ENCODE measurements at places on chromosomes 5 and 9.

DNA sequence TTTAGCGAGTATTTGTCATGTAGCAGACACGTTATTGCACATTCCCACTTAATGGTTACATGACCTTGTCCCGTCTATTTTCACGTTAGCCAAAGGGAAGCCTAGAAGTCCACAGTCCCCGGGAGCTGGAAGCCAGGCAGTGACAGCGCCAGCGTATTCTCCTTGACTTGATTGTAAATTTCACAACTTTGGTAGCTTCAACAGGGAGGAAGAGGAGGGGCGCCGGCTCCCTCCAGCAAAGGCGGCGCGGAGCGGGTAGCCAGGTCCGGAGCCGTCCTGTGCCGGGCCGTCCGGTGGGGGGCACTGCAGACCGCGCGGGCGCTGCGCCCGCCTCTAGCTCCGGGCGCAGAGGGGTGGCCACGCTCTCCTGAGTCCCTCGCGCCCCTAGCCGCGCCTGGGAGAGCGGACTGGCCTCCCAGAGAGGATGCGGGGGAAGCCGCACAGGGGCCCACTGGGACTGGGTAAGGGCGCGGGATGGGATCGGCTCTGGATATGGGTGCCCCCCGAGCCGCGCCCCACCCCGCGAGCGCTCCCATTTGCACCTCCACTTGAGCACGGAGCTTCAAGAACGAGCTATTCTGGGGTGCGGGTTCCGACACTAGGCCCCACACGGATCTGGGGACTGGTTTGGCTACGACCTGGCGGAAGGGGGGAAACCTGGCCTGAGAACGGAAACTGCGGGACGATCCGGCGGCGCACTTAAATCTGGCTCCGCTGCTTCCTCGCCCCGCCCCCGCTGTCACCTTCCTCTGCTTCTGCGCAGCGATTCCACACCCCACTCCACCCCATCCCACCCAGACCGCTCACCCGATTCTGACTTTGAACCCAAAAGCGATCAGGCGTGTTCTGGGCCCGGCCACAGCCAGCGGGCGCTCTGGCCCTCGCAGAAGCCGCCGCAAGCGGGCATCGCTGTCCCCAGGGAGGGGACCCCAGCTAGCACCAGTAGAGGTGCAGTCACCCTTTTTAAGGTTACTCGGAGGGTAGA lies 23.8 kb downstream of the KLF4 start:
- DNase-seq = peak; percentile 95

GRCh38 chr5:55188656-55189540 lies 15.9 kb upstream of the CDC20B start:
- no peak for DNase-seq

- DNase-seq = no peak
Measured at GRCh38 chr9:132901858-132902831, 23.4 kb downstream of the SPACA9 start.

GRCh38 chr9:84947412-84947972 lies 278.0 kb downstream of the NTRK2 start:
- no peak for DNase-seq

GRCh38 chr9:92754091-92754745 lies 10.4 kb downstream of the BICD2 start:
- no peak for DNase-seq

DNA sequence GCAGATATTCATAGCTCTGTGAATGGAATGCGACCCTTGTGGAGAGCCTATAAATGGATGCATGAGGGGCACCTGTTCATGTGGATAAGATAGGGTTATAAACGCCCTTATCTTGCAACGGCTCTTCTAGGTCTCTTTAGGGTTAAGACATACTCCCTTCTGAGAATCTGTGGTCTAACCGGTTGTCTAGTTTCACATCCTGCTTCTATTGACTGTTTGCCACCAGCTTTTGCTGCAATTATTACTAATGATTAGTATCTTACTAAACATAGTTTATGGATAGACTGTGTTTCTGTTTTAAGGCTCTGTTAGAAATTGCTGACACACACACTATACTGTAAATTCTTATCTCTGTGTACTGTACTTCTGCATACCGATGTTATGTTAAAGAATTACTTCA lies 198.9 kb upstream of the CYLC2 start:
- no peak for DNase-seq

DNA sequence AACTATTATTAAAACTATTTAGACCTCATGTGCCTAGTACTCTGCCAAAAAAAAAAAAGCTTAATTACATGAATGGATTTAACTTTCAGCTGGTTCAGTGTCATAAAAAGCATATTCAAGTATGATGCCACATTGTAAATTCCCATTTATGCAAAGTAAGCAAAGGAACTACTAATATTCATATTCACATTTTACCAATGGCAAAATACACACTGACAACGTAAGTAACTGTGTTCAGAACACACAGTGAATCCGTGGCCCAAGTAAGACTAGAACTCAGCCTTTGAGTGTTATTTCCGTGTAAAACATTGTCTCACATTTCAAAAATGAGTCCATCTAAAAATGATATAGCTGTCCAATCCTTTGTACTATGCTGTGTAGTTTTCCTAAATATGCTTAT lies 56.8 kb downstream of the PPP2R2B start:
- no peak for DNase-seq

- DNase-seq = no peak
Measured at GRCh38 chr5:38800515-38800914, 45.3 kb upstream of the OSMR start.

GRCh38 chr5:111737716-111738115 lies 19.3 kb downstream of the NREP start:
- no peak for DNase-seq

- no peak for DNase-seq
Measured at GRCh38 chr5:55406292-55406691, 98.5 kb downstream of the MTREX start.

DNA sequence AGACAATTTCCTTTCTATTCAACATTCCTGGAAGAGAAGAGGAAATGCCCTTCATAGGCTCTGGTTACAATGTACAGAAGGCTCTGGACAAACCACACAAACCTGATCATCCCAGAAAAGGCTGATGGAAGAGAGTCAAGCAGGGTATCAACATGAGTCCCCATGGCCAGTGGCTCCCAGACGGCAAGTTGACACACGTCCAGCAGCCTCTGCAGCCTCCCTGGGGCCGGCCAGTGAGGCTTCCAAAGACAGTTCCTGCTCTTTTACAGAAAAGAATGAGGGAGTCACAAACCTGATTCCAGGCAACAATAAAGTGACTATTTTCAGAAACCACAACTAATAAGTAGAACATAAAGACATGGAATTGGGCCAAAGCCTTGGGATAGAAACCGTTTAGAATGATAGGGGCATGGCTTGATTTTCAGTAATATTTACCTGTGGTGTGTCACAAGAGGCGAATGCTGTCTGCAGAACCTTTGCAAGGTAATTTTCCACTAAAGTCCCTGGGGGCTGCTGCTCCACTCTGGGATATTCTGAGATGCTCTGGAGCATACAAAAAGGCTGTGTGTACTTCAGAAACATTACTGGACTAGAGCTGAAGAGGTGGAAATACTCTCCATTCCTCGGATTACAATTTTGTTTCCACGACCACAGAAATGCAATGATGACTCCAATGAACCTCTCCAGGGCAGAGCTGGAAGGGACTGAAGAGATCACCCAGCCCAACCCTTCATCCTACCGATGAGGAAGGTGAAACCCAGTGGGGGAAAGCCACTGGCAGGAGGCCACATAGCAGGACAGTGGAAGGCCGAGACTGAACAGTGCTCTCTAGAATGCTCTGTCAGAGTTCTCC lies 10.4 kb downstream of the MED27 start:
- no peak for DNase-seq

GRCh38 chr9:37550781-37551180 lies 25.4 kb downstream of the FBXO10 start:
- no peak for DNase-seq

DNA sequence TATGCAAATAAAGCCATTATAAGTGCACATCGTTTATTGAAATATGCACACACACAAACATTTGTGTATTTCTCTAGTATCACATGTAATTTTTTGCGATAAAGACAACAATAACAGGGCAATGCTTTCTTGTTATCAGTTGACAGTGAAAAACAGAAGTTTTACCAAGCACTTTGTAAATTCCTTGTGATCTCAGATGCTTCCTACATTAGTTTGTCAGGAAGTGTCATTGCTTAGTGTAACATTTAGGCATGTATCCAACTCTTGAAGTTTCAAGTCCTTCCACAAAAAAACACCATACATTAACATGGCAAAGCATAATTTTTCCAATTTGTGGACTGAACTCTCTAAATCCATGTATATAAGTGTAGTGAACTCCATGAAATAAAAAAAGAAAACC lies 46.4 kb downstream of the MOCS2 start:
- no peak for DNase-seq

GRCh38 chr5:129077433-129078075 lies 17.0 kb upstream of the ISOC1 start:
- no peak for DNase-seq

- DNase-seq = no peak
Measured at GRCh38 chr9:26706223-26706622, 186.4 kb downstream of the CAAP1 start.

- no peak for DNase-seq
Measured at GRCh38 chr5:160083501-160083900, 35.7 kb downstream of the PWWP2A start.

Measured in left lung (tissue), 14 donors.